ENCODE measurements at places on chromosomes 13 and 19.

GRCh38 chr13:48235341-48236135 is 2.5 kb downstream of the ITM2B start:
- DNase-seq: peak; percentile 30

DNA sequence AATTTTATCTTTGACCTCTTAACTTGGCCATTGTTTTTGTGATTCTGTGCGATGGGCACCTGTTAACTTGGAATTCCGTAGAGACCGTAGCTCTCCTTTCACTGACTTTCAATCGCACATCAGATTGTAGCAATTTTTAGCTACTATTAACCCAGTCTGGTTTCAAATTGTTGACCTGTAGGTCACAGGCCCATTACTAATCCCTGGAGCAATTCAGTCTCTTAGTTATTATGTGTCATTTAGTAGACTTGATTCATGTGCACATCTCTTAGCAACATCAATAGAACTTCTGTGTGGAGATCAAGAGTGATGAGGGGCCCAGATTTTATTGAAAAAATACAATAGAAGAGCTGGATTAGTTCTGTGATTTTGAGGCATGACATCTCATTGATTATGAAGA is 549.6 kb upstream of the SLC10A2 start:
- no peak for DNase-seq

GRCh38 chr19:53875602-53876325 is 6.2 kb upstream of the PRKCG start:
- DNase-seq: peak; percentile 69

DNA sequence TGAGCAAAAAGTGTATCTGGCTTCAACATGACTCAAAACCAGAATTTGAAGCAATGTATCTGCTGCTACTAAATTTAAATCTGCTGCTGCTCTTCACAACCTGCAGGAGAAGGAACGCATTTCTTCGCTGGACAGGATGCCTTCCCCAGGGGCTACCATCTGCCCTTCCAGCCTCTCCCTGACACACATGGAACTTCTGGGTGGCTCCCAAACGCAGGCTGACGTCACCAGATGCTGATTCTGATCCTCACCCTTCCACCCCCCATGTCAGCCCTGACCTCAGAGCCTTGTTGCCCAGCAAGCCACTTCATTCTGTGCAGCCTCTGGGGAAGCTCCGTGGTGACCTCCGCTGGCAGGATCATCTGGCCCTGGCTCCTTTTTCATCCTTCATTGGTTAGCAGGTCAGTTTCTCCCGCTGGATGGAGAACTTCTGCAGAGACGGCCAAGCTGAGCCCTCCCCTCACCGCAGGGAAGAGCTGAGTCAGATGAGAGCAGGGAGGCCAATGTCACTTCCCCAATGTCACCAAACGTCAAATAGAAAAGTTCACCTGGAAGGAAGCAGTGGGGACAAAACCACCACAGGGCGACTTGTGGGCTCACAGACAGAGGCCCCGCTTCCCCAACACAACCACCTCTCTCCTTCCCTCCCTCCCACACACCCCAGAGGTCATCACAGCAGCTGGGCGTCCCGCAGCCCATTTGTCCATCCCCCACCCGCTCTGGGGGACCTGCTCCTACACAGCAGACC is 14.0 kb upstream of the RAB20 start:
- peak; percentile 45 for DNase-seq

- peak; percentile 64 for DNase-seq
These were observed 52.7 kb downstream of the TRPM4 start for GRCh38 chr19:49210108-49210900.

- DNase-seq: no peak
These were observed 2.8 kb upstream of the SLC7A9 start for GRCh38 chr19:32872391-32872790.

DNA sequence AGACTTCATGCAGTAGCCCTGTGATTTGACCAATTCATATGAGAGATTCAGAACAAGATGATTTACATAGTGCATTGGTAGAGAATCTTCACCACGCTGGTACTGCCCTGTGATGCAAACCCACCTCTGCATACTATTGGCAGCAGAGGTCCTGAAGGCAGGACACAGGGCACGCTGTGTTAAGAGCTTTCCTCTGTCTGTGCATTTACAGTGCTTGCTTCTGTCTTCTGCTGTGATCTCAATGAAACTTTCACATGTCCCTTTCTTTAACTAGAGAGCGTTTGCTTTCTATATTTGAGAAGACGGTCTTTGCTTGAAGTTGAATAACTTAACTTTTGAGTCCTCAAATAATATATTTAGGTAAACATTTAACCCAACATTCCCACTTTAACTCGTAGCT is 219.0 kb upstream of the SPRY2 start:
- no peak for DNase-seq

GRCh38 chr19:13935765-13936510 is 2.3 kb downstream of the PODNL1 start:
- no peak for DNase-seq

DNA sequence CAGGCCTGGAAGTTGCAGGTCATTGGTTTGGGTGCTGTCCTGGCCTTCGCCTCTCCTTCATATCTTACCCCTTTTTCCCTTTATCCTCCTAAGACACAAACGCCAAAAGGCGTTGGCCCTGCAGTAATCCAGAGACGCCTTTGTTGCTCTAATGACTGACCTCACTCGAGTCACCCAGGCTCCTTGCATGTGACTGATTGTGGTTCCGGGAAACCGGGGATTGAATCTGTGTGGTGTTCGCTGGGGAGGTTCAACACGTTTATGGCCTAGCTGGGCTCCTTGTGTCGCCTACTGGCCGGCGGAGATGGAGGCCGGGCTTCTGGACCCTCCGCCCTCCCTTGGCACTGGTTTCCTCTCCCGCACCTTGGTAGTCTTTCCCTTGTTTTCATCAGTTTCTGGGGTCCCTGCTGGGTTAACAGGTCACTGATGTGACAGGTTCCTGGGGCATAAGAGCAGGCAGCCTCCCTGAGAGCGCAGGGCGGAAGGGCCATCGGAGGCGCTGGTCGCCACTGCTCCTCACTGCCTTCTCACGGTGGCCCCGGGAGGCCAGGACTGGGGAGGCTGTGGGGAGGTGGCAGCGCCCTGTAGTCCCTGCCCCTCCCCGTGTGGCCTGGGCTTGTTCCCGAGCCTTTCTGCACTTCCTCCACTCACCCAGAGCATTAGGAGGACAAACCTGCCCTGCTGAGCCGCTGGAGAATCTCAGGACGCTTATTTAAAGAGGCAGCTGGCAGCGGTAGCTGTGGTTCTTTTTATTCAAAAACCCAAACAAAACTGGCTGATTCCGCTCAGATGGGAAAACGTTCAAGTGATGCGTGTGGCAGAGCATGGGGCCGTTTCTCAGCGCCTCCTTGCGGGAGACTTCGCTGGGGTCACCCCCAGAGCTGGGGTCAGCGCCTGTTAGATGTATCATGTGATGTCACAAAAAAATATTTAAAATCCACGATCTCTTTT is 18.1 kb upstream of the NDUFS7 start:
- no peak for DNase-seq

- DNase-seq: no peak
These were observed 9.5 kb downstream of the STOML3 start for GRCh38 chr13:38981096-38981495.

DNA sequence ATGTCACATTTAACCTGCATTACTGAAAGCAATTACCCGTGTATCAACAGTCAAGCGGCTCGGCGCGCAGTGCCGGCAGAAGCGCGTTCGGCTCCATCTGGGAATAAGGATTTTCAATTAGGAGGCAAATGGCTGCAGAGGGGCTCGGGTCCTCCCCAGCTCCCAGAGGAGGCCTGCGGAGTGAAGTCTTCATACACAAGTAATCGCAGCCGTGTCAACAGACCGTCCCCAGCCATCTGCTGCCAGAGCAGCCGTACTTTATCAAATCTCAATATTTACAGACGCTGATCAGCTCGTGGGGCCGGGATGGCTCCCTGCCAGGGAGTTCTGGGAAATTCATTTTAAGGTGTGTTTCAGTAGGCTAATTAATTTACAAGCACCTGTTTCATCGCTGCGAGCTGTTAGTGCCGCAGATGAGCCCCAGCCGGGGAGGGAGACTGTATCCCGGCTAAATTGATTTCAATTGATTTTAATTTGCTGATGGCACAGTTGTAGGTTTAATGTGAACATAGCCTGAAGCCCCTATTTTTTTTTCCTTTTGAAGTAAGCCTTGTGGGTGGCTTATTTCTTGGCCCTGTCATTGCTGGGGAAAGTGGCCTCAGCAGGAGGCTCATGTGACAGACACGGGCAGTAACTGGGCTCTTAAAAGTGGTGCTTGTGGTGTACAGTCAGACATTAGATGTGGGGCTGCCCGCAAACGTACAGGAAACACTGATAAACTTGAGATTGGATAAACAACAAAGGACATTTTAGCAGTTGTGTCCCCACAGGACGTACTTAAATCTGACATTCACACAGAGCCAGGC is 252.7 kb downstream of the TEX29 start:
- DNase-seq: no peak

DNA sequence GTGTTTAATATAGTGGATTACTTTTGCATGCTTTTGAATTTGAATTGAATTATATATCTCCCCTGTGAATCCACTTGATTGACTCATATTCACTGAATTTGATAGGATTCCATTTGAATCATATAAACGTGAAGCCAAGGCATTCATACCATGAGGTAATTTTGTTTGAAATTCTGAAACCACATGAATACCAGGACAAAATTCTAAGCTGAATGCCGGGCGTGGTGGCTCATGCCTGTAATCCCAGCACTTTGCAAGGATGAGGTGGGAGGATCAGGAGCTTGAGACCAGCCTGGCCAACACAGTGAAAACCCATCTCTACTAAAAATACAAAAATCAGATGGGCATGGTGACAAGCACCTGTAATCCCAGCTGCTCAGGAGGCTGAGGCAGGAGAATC is 4.4 kb downstream of the ZNF793 start:
- no peak for DNase-seq

DNA sequence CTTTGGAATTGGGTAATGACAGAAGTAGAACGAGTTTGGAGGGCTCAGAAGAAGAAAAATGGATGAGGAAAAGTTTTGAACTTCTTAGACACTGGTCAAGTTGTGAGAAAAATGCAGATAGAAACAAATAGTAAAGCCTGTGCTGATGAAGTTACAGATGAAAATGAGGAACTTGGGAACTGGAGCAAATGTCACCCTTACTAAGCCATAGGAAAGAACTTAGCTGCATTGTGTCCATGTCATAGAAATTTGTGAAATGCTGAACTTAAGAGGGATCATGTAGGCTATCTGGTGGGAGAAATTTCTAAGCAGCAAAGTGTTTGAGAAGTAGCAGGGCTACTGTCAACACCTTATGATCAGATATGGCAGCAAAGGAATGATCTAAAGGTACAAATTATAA is 289.2 kb upstream of the PCDH9 start:
- peak; percentile 30 for DNase-seq

DNA sequence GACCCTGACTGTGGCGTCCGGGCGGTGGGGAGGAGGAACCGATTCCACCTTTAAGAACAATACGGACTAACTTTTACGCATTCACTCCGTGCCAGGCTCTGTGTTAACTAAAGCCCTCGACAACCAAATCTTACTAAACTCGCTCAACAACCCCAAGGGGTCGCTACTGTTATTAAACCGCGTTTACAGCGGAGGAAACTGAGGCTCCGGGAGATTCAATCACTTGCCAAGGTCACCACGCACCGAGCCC is 1.2 kb downstream of the SAMD1 start:
- no peak for DNase-seq

DNA sequence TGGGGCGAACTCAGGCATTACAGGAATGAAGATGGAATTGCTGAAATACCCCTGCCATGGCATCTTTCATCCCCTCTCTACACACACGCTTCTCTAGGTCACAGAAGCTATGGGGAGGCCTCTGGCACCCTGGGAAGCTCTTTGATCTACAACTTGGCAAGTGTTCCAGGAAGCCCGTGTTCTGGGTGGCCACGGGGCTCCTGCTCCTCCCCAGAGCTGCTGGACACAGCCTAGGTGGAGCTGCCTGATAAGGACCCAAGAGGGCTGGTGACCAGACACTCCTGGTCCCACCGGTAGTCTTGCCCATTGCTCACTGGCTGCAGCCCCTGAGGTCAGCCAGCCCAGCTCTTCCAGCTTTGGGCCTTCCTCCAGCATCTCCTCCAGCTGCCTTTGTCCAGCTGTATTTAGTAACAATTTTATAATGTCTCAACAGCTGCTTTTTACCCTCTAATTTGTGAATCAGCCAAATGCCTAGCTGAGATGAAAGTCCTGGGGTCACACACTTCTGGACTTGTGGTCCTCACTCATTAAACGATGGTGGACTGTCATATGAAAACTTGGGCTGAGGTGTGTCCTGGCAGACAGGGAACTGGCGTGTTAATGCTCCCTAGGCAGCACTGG is 72.8 kb upstream of the SPATA13 start:
- no peak for DNase-seq

DNA sequence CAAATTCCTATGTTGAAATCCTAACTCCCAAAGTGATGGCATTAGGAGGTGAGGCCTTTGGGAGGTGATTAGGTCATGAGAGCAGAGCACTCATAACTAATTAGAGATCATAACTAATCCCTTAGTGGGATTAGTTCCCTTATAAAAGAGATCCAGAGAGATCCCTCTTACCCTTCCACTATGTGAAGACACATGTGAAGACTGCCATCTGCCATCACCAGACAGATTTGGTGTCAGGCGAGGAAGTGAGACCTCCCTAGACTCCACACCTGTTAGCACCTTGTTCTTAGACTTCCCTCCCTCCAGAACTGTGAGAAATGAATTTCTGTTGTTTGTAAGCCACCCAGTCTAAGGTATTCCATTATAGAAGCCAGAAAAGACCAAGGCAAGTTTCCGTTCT is 112.2 kb downstream of the NDFIP2 start:
- DNase-seq: no peak

GRCh38 chr19:48812094-48812929 is 1.5 kb upstream of the BCAT2 start:
- peak; percentile 54 for DNase-seq

GRCh38 chr19:3109491-3109890 is 15.3 kb downstream of the GNA11 start:
- DNase-seq: no peak

DNA sequence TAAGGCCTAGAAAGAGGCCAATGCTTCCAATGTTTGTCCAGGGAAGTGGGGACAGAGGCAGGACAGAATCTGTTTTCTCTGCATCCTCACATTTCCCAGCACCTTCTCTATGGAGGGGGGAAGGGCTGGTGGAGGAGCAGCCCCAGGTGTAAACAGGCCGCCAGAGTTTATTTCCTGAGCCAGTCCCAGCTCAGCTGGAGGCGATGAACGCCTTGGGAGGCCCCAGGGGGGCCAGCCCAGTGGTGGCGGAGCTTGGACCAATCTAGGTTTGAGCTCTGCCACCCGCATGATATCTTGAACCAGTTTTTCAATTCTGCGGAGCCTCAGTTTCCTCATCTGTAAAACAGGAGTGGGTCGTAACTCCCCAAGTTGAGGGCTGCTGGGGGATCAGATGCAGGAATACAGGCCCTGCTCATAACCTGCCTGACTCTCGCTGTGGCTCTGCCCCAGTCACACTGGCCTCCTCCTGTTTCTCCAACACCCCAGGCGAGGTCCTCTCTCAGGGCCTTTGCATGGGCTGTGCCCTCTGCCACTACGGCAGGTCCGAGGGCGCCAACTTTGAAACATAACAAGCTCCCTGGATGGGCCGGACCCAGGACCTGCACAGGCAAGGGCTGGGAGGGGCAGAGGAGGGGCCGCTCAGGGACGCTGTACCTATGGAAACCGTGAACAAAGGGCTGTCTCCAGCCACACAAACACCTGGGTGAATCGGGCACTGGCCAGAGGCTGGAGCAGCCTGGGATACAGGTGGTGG is 1.1 kb downstream of the TNFAIP8L1 start:
- no peak for DNase-seq

GRCh38 chr13:105519771-105520170 is 1015.7 kb downstream of the EFNB2 start:
- DNase-seq: no peak

GRCh38 chr13:65472336-65472735 is 1757.8 kb downstream of the PCDH9 start:
- no peak for DNase-seq

- DNase-seq: no peak
These were observed 41.0 kb downstream of the RFX2 start for GRCh38 chr19:6069268-6069791.

All from inflammatory macrophage treated with lipopolysaccharide for 4 hours (primary cell).